ENCODE measurements at places on chromosomes 7 and 10.

DNA sequence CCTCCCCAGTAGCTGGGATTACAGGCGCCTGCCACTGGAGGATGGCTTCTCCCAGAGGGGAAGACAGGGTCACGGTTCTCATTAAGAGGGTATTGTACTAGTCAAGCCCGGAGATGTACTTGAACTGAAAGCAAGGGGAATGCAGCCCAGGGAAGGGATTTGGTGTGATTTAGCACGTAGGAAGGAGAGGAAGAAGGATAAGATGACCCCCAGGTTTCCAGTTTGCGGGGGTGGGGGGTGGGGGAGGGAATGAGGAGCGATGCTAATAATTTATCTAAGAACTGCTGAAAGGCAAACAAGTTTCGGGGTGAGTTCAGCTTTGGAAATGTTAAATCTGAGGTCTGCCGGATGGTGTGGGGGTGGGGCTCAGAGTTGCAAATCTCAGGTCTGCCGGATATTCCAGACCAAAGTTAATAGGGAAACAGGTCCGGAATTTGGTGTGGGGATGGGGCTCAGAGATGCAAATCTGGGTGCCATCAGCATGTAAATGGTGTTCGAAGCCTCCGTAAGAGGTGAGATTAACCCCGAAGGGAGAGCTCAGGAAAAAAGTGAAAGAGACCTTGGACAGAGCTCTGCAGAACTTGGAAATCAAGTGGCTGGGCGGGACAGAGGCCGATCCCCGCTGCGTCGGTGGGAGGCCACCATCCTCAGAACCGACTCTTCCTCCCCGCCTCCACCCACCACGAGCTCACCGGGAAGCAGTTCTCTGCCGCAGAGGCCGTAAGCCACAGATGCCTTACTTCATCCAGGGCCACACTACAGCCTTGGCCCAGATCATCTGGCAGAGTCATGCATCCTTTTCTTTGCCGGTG is 1.6 kb upstream of the SEPHS1 start:
- peak; percentile 80 for DNase-seq

- DNase-seq, result peak; percentile 62
Observed at GRCh38 chr10:73644015-73644743, 2.9 kb upstream of the MYOZ1 start.

GRCh38 chr7:147756300-147756699 is 834.3 kb upstream of the C7orf33 start:
- no peak for DNase-seq

GRCh38 chr10:107022600-107023354 is 141.7 kb downstream of the SORCS1 start:
- no peak for DNase-seq

- DNase-seq, result peak; percentile 70
Observed at GRCh38 chr7:15687546-15688278, 1.2 kb upstream of the MEOX2 start.

- DNase-seq, result no peak
Observed at GRCh38 chr7:120280743-120281142, 7.8 kb downstream of the KCND2 start.

DNA sequence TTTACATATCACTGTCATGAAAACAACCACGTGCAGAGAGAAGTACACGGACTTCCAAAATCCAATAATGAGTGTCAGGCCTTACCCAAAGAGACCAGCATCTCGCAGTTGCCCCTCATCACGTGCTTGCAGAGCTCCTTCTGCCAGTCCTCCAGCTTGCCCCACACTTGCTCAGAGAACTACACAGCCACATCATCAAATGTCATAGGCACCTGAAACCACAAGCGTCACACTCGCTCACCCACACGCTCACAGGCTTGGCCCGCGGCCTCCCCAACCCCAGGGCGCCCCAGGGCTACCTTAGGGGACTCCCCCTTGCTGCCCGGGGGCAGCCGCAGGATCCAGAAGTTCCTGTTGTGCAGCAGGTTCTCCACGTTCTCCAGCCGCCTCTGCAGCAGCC is 123.4 kb upstream of the ZNF746 start:
- DNase-seq, result no peak

GRCh38 chr10:97631098-97631497 is 2.2 kb downstream of the MORN4 start:
- no peak for DNase-seq

GRCh38 chr10:123309731-123310130 is 155.5 kb downstream of the BUB3 start:
- no peak for DNase-seq

GRCh38 chr10:109587366-109587765 is 335.9 kb downstream of the XPNPEP1 start:
- DNase-seq, result no peak

DNA sequence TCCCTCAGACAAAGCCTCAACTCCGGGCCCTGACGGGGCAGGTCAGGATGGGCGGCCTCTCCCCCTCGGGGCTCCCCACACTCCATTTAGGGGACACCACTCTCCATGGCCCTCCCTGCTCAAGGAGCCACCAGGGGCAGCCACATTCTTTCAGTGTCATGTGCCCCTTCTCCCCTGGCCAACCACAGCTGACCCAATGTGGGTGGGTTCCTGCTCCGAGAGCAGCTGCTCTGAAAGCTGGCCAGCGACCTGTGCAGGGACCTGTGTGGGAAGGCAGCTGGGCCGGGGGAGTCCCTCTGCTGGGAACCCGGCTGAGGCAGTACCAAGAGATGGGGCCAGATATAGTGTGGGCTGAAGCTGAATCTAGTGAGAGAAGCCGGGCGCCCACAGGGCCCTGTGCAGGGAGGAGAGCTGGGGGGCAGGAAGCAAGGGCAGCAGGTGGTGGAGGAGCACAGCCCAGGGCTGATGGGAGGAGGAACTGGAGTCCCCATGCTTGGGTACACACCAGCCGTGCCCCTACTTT is 40.6 kb upstream of the NPFFR1 start:
- peak; percentile 66 for DNase-seq

- no peak for DNase-seq
Observed at GRCh38 chr10:122777515-122778059, 68.1 kb downstream of the CUZD1 start.

GRCh38 chr7:146002431-146003078 is 114.0 kb upstream of the CNTNAP2 start:
- no peak for DNase-seq

- no peak for DNase-seq
Observed at GRCh38 chr7:107909445-107909844, 18.5 kb downstream of the DLD start.

GRCh38 chr10:95290461-95291364 is at the start of gene PDLIM1:
PDLIM1 (minus strand) TSS chr10:95291003; CDS start chr10:95290915, 88 bp downstream.
- DNase-seq, result peak; percentile 64

GRCh38 chr10:25083546-25084111 is 67.2 kb downstream of the THNSL1 start:
- no peak for DNase-seq

- DNase-seq, result no peak
Observed at GRCh38 chr7:148214101-148214500, 376.5 kb upstream of the C7orf33 start.

DNA sequence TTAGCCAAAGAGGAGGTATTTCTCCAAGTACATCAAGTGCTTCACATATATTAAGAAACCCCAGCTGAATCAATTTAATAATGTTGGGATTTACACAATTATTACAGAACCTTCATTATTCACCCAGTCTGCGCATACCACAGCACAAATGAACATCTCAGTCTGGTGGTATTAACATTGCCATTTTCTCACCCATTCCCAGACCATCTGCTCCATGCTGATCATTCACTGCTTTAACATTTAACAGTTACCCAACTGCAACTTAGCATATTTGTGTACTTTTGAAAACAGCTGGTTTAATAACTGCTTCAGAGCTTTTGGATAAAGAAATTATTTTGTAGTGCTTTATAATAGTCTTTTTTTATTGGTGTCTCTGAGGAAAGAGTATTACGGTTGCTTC is 1072.1 kb downstream of the NXPH1 start:
- DNase-seq, result no peak

DNA sequence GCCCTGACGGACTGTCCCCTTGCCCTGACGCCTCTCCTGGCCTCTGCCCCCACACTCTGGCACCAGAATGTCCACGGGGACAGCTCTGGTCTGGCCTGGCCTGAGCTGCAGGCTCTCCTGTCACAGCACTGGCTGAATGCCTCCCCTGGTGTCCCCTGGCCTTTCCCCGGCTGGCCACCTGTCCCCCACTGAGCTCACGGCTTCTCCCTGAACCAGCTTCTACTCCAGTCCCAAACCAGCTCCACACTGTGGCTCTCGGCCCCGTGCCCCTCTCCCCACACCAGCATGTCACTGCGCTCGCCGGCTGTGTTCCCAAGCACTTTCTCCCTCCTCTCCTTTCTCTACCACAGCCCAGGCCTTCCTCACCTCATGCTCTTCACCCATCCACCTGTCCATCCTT is 386.4 kb downstream of the DNAJB6 start:
- DNase-seq, result no peak

- no peak for DNase-seq
Observed at GRCh38 chr10:127385066-127385465, 164.0 kb upstream of the NPS start.

GRCh38 chr10:117334926-117335325 is 40.3 kb downstream of the PDZD8 start:
- no peak for DNase-seq

GRCh38 chr7:133024596-133024995 is 57.3 kb downstream of the CHCHD3 start:
- no peak for DNase-seq

GRCh38 chr10:43957267-43958070 is 308.8 kb upstream of the ZNF32 start:
- DNase-seq, result no peak

- DNase-seq, result no peak
Observed at GRCh38 chr10:113539789-113540188, 13.1 kb upstream of the HABP2 start.

DNA sequence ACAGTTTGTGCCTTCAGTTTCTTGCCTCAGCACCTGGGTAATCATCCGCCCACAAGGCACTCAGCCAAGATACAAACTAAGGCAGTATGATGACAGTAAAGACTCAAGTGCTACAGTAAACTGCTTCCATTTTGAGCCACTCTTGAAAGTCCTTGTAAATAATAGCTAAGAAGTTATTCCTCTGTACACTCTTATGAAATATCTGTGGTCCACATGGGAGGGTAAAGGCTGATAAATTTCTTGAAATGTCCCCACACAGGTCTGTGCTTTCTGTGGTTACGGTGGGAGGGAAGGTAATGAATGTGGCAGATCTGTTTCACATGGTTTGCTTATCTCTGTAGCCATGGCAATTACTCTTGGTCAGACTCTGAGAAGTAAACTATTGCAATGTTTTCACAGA is 551.0 kb upstream of the ZWINT start:
- no peak for DNase-seq

DNA sequence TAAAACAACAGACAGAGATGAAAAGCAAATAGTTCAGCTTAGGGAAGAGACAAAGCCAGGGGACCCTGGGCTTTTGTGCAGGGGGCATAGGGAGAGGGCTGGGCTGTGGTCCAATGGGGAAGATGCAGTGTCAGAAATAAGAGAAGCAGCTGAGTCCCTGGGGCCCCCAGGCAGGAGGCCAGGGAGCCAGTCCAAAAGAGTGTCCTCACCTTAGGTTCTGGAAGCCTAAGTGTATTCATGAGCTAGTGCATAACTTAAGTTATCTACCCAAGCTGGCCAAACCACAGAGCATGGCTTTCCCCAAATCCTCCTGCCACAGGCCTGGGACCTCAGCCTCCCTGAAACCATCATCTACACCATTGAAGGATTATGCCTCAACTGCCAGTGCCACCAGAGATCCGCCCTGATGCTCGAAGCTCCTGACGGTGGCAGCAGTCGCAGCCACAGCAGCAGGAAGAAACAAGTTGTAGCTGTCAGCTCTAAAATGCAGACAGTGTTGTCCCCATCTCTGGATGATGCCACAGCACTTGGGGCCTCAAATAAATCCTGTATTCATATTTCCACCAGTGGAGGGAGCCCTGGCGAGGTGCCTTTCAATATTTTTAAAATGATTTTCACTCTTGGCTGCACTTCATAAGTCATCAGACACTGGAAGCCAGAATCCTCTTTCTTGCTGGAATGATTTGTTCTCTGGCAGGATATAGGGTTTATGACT is 574.6 kb downstream of the GRID1 start:
- DNase-seq, result no peak

DNA sequence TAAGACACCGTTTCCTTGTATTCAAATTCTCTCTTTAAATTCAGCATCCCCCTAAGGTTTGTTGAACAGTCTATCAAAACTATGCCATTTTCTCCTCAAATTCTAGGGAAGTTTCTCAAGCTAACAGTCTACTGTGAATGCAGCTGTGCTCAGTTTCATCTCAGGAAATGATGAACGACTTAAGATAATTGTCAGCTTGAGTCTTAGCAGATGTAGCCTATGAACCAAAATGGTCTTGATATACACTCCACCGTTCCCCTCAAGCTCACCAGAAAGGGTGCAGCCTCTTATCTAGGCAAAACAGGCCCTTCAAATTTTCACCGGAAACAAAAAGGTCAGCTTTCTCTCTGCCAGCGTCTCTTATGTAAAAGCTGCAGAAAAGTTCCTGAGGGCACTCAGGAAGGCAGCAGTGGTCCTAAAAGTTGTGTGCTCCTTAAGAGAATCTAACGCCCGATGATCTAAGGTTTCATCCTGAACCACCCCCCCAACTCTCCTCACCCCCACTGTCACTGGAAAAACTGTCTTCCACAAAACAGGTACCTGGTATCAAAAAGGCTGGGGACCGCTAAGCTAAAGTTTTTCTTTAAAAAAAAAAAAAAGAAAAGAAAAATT is 2.1 kb downstream of the DNAJC9 start:
- DNase-seq, result no peak

Measured in left hindlimb (tissue), 1 donor.